ENCODE measurements at places on chromosomes 16 and 17. TPM values are rescaled to one million over a fixed set of nuclear protein-coding genes. Genes with fewer than 3 reads are reported as not detected.

Gene AFMID
- 18.2 TPM for total RNA-seq

Gene CCDC40
- 3.9 TPM for total RNA-seq

Gene PLLP
- total RNA-seq: 1.5 TPM

Gene NPIPA8
- 7.6 TPM for total RNA-seq

All from temporal lobe (tissue), 4 donors.